Suppressor macrophage treated with lipopolysaccharide for 4 hours (primary cell): ENCODE measurements at places on chromosomes 16 and 17.

GRCh38 chr16:19704321-19705145 lies 13.5 kb downstream of the KNOP1 start:
- DNase-seq: no peak

GRCh38 chr16:55082591-55082976 lies 151.9 kb downstream of the IRX5 start:
- no peak for DNase-seq

GRCh38 chr17:34800661-34801060 lies 160.6 kb downstream of the CCT6B start:
- DNase-seq: no peak

- no peak for DNase-seq
Measured at GRCh38 chr16:85621698-85622428, 8.7 kb downstream of the GSE1 start.

- DNase-seq: no peak
Measured at GRCh38 chr17:40190197-40191021, 13.1 kb downstream of the RAPGEFL1 start.

- DNase-seq: no peak
Measured at GRCh38 chr17:44269535-44270240, 1.8 kb upstream of the SLC4A1 start.

DNA sequence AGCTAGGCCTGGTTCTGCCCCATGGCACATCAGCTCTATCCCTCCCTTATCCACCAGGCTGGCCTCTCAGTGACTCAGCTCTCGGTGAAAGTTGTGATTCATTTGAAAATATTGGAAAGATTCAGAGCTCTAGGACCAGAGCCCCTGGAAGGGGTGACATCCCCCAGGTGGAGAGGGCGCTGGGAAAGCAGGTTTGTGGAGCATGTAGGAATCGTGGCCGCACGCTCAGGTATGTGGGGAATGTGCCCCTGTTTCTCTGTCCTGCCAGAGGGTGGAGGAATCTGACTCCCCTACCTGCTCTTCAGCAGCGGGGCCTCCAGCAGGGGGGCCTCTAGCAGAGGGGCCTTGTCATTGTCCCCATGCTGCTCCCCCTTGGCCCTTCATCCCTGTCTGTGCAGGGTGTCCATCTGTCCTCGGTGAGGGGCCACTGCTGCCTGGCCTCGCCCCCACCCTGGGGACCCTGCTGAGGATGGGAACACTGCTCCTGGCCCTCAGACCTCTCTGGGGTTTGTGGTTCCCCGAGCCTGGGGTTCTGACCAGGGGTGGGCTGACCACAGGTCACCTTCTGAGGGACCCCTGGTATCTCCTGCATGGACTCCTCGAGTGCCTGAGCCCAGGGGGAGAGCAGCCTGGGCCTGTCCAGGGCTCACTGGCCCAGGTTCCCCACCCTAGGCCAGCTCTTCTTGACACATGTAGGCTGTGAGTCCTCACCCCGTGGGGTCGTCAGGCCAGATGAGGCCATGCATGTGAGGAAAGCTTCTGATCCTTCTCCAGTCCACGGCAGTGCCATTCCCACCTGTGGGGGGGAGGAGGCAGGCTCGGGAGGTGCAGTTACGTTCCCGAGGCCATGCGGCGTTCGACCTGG lies 47.5 kb downstream of the NT5M start:
- no peak for DNase-seq

DNA sequence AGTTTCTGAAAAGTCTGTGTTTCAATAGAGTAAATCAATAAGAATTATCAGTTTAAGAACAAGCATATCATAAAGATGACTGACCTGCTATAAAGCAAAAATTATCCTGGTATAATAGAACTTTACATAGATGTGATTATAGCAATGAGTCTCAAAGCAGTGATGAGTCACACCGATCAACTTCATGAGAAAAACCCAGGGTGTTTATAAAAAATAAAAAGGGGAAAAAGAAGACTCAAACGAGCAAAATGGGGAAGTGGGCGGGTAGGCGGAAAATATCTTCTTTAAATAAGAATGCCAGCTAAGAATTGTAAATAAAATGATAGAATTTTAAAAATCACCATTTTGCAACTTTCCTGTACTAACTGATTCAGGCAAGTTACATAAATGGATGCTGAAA lies 46.8 kb downstream of the BRIP1 start:
- DNase-seq: peak; percentile 85

- no peak for DNase-seq
Measured at GRCh38 chr17:40986920-40987319, 2.8 kb upstream of the KRT40 start.

DNA sequence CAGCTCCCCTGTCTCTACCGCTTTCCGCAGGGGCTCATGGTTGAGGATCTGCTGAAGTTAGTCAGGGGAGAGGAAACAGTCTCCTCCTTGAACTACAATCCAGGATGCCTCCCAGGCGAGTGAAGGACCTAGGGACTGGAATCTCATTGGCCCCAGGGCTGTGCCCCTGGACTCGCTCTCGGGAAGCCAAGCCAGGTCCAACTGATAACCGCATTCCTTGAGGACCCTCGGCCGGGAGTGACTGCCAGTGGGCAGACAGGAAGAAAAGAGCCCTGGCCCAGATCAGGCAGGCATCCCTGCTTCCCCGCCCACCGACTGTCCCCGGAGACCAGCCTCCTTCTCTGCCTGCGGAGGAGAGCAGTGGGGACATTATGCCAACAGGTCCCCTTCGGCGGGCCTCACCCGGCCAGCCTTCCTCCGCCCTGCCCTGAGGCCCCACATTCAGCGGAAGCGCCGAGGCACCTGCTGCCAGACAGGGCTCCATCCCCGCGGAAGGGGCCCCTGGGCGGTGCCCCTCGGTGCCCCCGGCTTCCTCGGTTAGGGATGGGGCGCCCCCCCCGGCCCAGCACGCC lies 776 bp downstream of the LRRC75A start:
- no peak for DNase-seq

DNA sequence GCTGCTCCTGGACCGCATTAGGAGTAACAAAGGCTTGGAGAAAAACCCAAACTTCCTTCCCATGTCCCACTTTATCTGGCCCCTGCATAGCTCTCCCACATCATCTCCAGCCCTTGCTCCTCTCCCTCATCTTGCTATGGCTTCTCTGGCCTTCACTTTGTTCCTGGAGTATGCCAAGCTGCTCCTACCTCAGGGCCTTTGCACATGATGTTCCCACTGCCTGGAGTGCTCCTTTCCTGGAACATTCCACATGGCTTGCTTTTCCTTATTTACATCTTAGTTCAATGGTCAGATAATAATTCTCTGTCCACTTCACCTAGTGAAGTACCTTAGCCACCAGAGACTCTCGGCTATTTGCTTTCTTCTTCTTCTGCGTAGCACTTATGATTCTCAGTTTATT lies 4.3 kb upstream of the KSR1 start:
- no peak for DNase-seq

- no peak for DNase-seq
Measured at GRCh38 chr16:86798247-86799041, 220.1 kb downstream of the FOXL1 start.

DNA sequence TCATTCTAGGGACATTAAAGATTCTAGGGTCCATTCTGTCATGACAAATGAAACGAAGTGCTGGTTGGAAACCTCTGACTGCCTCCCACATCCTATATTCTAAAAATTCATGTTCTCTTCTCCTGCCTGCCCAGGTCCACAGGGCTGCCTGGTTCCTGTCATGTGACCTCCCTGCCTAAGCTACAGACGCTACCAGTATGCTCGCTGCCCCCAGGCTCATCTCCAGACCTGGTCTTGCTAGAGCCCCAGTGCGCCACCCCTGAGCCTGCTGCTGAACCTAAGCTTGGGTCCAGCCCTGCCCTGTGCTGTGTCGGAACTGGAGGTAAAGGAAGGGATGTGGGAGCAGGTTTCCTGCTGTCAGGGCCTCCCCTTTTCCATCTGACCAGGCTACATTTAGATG lies 231.6 kb upstream of the CDH5 start:
- DNase-seq: no peak

DNA sequence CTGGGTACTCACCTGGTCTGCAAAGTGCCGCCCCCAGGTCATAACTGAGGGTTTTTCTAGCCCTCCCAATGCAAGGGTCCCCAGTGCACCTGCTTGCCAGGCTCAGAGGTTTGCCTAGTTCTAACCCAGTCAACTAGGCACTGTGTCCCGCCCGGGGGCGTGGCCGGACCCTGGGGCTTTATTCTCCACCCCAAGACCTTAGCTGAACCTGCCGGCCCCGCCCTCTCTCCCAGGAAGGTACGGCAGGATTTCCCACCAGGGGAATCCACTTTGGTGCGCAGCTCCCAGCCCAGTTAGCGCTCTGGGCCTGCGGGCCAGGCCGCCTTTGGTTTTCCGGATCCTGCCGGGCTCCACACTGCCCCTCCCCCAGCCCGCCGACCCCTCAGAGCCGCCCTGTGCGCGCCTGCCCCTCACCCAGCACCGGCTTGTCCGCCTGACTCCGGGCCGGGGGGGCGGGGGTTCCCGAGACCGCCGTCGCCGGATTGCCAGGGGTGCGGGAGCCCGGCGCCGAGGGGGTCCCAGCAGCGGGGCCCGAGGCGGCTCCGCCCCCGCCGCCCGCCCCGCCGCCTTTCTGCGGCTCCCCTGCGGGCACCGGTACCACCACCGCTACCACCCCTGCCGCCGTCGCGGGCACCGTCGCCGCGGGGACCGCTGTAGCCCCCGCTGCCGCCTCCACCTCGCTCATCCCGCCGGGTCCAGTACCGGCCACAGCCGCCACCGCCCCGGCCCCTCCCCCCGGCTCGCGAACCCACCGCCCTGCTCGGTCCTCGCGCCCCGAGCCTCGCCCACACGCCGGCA lies 424 bp downstream of the YBX2 start:
- no peak for DNase-seq

GRCh38 chr16:78742501-78743283 lies 643.2 kb downstream of the WWOX start:
- peak; percentile 93 for DNase-seq

DNA sequence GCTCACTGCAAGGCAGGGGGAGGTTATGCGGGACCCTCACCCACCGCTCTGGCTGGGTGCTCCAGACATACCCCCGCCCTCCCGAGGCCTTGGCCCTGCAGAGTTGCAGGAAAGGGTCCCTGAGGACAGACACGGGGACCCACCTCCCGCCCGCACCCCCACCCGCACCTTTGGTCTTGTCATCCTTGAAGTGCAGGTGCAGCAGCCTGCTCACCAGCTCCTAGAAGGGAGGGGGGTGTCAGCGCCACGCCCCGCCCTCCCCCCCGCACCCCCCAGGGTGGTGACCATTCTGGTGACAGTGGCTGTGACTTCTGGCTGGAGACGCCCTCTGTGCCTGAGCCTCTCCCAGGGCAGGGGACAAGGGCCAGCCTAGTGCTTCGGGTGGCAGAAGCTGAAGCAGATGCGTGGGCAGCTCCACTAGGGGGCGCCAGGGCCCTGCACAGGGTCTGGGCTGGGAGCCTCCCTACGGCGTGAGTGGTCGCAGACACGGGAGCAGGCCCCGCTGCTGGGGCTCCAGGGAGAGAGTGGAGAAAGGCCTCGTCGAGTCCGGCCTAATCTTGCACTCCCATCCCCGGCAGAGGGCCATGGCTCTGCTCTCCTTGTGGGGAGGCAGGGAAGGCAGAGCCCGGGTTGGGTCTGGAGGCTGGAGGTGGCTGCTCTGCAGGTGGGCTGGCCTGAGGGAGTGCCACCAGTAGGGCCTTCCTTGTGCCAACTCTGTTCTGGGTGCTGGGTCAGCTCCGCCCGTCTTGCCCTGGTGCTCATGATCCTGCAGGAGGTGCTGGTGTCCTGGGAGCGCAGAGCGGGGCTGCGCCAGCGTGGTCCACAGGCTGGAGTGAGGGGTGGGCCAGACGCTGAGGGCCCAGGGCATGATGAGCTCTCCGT lies 2.7 kb downstream of the CENPX start:
- DNase-seq: peak; percentile 75

- no peak for DNase-seq
Measured at GRCh38 chr17:31513731-31514427, 122.4 kb downstream of the RAB11FIP4 start.

- no peak for DNase-seq
Measured at GRCh38 chr16:27984121-27984520, 79.4 kb downstream of the GSG1L start.

DNA sequence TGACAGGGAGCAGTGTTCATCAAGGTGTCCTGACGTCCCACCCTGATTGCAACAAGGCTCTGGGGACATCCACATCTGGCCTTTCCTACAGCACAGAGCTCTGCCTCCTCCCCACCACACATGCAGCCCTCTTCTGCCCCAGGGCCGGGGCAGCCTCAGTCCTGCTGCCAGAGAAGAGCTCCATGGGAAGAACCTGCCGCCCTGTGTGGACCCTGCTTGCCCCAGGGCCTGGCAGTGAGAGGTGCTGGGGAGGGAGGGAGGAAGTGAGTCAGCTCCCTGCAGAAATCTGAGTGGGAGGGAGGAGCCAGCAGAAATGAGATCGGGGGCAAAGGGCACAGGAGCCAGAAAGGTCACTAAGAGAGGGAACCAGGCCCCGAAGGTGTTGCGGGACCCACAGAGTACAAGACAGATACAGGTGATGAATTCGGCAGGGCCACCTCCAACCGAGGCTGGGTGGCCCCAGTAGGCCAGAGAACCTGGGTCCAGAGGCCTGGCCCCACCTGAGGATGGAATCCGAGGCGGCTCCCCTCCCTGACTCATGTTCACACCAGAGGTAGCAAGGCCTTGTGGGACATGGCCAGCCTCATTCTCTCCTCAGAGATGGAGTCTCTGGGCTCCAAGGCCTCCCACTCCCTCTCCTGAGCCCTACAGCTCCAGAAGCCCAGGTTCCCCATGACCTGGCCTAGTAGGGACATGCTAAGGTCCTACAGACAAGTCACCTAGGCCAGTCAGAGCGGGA lies 24.8 kb downstream of the MYO18A start:
- peak; percentile 79 for DNase-seq

DNA sequence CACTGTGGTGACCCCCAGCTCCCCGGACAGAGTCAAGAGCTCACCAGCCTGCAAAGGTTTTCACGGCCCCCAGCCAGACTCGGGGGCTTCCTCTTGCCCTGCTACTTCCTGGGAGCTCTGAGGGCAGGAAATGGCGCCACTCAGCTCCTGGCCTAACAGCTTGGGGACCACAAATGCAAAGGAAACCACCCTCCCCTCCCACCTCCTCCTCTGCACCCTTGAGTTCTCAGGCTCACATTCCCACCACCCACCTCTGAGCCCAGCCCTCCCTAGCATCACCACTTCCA lies 375 bp upstream of the SPN start:
- DNase-seq: no peak

DNA sequence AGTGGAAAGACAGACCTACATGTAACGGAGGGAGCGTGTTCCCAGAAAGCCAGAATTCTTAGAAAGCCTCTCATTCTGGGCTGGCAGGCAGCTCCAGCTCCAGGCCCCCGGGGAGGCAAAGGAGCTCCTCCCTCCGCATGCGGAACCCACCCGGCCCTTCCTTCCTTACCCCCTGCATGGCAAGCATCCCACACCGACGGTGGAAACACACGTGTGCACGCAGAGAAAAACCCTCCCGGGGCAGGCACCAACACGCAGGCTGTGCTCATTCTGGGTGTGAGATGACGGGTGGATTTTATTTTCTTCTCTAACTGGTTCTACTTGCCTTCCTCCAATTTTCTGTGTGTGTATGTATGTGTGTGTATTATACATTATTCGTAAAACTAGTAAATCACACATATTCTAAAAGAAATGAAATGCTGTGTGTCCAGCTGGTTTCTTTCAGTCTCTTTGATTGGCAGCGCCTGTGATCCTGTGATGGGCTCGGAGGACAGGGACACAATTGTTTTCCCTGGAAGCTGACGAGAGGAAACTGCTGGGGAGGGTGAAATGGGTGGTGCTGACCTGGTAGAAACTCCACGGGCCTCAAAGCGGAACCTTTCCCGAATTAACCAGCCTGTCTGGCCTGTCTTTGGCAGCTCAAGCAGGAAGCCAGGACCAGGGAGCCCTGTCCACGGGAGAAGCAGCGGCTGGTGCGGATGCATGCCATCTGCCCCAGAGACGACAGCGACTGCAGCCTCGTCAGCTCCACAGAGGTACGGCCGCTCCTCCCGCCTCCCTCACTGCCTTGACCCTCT lies 22.2 kb downstream of the CARD14 start:
- no peak for DNase-seq
